ENCODE measurements at places on chromosomes 4 and X.

DNA sequence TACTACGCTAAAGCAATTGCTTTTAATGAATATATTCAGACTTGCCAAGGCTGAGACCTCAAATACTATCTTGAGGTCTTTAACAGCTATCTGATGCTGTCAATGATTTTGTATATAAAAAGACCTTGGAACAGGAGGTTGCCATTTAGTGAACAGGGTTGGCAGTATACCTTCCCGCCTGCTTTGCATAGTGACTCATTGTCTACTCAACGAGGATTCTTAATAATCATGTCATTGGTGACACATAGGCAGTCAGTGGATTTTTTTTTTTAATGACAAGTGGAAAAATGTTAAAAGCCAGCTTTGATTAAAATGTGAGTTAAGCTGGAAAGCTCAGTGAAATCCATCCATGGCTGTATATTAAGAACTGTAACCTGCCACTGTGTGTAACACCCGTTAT lies 164.0 kb downstream of the ASMT start:
- DNase-seq = no peak

DNA sequence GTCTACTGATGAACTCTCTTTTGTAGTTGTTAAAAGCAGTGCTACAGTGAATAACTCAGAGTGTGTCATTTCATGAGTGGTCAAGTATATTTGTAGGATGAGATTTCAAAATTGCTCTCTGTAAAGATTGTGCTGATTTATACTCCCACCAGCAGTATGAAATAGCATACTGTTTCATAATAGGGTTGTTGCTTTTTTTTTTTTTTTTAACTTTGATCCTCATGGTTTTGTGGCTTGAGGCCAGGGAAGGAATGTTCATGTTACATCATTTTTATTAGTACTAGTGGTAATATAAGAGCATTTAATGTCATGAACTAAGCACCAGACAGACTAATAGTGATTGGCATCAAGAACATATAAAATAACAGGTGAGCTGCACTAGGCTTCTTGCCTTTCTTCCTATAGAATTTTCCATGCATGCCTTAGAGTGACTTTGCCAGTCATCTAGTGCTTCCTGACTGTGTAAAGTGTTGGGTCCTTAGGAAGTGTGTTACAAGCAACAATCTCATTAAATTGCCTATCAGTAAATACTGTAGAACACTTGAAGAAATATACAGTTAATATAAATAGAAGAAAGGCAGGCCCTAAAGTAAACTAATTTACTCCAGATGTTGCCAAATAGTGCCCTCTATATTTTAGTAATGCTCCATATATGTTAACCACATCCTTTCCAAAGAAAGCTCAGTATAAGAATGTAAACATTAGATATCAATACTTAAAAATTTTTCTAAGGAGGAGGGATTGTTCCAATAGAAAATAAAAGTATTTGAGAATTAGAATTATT lies 38.6 kb upstream of the MSMO1 start:
- DNase-seq = no peak

DNA sequence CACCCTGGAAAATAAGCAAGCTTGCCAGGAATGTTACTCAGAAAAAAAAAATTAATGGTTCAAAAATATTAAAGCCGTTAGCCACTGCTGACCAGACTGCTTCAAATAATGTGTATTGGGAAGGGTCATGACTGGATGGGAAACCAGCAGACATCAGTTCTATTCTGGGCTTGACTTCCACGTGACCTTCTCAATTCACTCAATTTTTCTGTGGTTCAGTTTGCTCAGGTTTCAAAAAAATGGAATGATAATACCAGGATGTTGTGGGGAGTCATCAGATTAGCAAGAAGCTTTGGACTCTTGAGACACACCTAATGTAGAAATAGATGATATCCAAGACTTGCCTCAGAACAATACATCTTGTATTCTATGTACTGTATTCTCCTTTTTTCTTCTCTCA lies 541.9 kb upstream of the BOD1L1 start:
- DNase-seq = no peak

DNA sequence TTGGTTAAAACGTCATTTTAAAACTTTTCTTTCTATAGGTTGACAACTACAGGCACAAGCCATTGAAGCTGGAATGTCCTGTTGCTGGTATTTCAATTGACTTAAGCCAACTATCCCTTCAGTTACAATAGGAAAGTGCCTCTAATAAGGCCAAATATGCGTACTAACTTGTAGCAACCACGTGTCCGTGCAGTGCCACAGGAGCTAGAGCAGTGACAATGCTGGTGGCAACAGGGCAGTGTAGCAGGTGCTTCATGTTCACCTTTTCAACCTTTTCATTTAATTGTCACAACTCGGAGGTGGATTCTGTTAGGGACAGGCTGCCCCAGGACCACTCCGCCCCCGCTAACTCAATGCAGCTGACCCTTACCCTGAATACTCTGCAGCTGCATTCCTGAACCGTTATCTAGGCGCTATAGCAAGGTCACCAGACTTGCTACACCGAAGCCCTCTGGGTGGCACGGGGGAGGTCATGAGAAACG lies 37.7 kb downstream of the ERVMER34-1 start:
- no peak for DNase-seq

- DNase-seq = no peak
Measured at GRCh38 chrX:41108007-41108406, 22.8 kb downstream of the USP9X start.

All from left hindlimb (tissue), 1 donor.